ENCODE measurements at places on chromosomes 2 and 18. TPM values are rescaled to one million over a fixed set of nuclear protein-coding genes. Genes with fewer than 3 reads are reported as not detected.

Gene FABP1
- total RNA-seq = not detected

Gene COL3A1
- total RNA-seq = 397 TPM

Gene BMP10
- not detected for total RNA-seq

Gene SCN1A
- total RNA-seq = not detected

Gene VAMP5
- total RNA-seq = 62.6 TPM

- DNase-seq = no peak
These were observed 149.9 kb downstream of the GFPT1 start for GRCh38 chr2:69237070-69237670.

DNA sequence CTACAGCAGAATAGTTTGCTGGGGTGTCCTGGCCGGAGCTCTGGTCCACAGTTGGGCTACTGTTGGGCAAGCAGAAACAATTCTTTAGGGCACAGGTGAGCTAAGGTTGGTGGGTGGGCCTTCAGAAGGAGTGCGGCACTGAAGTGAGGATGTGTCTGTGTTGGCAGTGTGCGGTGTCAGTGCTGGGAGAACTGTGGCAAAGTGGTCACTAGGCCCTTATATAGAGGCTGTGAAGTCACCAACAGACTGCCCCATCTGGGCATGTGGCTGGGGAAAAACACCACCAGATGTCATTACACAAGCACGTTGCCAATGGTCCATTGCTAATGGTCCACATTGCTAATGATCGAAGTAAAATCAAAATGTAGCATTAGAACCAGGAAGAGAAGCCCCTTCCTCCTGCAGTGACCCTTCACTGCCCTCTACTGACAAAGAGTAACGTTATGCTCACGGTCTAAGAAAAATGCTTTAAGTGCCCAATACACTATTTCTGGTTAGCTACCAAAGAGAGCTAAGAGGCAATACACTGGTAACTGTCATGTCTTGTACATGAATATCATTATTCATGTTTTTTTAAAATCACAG is 21.3 kb downstream of the SCN1A start:
- no peak for DNase-seq

DNA sequence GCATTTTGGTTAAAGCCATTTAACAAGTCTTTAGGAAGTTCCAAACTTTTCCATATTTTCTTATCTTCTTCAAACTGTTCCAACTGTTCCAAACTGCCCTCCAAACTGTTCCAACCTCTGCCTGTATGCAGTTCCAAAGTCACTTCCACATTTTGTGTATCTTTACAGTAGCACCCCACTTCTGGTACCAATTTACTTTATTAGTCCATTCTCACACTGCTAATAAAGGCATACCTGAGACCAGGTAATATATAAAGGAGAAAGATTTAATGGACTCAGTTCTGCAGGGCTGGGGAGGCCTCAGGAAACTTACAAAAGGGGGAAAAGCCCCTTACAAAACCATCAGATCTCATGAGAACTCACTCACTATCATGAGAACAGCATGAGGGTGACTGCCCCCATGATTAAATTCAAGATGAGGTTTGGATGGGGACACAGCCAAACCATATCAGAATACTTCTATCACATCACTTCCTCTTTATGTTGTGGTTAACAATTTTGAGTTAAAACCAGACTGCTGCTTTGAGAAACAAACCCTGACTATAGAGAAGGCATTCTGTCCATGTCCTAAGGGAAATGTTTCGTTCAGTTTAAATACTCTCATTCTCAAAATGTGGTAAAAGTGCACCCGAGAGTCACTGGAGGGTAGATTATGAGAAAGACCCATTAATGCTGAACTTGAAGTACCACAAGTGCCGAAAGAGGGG is 11.0 kb downstream of the IL18R1 start:
- DNase-seq = no peak

DNA sequence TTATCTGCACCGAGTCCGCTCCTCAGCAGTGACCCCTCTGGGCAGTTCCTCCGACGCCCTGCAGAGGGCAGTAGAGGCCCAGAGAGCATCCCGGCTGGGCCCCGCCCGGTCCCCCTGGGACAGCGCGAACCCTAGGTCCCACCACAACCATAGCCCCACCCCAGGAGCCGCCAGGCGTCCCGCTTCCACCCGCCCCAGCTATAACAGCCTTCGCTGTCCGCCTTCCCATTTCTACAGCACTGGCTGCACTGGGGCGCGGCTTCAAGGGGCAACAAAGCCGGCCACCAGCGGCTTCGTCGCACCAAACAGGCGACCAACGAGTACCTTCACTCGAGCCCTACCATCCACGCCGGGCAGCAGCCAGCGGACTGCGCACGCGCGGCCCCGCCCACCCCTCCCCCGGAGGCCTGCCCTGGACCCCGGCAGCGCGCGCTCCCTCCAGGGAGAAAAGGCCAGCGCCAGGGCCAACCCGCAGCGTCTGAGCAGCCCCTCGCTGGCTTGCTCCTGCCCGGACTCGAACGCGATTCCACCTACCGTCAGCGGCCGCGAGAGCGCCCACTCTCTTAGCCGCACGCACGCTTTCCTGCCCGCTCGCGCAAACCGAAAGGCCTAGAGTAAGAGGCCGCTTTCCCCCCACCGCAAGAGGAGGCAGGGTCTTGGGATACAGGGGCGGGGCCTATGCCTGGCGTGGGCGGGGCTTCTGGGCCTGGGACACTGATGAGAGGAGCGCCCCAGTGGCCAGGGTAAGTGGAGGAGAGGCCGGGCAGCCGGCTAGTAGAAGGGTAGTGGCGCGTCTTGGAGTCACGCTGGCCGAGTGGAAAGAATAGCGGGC is at the start of gene NHEJ1:
Gene NHEJ1 (minus strand): TSS at position 630 of the 832 bp plus-strand sequence. CDS start 2,453 bp downstream, outside the sequence.
- DNase-seq = peak; percentile 98

DNA sequence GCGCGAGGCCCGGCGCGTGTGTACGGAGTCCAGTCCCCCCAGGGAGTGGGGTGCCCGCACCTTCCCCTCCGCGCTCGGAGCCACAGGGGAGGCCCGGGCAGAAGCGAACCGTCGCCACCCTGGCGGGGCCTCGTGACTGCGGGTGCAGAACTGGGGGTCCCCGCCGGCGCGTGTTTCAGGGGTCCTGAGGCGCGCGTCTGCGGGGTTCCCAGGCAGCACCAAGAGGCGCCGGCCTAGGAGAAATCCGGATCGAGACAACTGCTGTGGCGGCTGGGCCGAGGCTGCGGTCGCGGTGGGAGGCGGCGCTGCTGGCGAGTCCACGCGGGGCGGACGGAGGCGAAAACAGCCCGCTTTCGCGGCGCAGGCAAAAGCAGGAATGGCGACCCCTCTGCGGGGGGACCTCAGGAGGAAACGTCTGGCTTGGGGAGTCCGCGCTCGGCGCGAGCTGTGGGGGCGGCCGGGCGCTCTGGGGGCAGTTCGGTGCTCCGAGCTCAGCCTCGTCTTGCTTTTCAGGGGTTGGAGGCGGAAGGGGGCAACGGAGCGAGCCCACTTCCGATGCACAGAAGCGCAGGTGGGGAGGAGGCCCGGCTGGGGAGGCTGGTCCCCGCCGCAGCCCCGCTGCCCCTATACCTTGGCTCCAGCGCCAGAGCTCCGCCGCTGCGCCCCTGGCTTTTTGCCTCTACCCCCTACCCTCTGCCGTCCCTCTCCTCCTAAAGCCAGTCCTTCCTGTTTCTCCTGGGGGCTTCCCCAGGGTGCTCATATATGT is 81.5 kb upstream of the LDLRAD4 start:
- peak; percentile 91 for DNase-seq

- DNase-seq = no peak
These were observed 46.0 kb downstream of the GBX2 start for GRCh38 chr2:236122236-236122635.

GRCh38 chr2:75157435-75157834 is 41.9 kb downstream of the TACR1 start:
- DNase-seq = no peak

DNA sequence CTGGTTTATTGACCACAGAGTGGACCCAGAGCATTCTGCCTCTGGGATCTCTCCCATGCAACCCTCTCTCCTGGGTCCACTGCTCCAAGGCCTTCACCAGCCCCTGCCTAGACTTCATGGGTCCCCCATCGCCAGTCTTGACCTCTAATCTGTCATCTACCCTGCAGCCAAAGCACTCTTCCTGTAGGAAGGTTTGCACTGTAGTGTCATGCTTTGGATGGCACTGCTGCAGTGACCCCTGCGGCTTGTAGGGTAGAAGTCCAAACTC is 41.7 kb downstream of the MYO7B start:
- DNase-seq = no peak

- DNase-seq = no peak
These were observed 110.5 kb downstream of the TCF4 start for GRCh38 chr18:55477499-55477859.

- DNase-seq = no peak
These were observed 86.6 kb downstream of the MARCHF4 start for GRCh38 chr2:216285701-216286100.
